ENCODE measurements at places on chromosomes 3 and 15.
A peak's percentile ranks its signal among the peaks of the same experiment; 100 is the strongest.

DNA sequence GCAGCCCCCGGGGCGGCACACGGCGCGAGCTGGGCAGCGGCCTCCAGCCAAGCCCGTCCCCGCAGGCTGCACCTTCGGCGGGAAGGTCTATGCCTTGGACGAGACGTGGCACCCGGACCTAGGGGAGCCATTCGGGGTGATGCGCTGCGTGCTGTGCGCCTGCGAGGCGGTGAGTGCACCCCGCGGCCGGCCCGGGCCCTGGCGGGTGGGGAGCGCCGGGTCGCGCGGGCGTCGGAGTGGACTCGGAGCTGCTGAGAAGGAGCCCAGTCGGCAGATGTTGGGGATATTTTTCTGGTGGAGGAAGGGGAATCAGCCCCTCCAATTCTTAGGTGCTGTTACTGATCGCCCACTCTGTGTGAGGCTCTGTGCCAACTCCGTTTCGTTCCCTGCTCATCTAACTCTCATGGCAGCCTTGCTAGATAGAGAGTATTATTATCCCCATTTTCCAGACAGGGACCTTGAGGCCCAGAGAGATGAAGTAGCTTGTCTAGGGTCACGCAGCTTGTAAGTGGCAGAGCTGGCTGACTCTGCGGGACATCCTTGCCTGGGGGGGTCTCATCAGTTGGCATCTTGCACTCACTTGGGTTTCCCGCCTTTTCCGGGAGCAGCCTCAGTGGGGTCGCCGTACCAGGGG is 890 bp downstream of the CHRD start:
- DNase-seq: peak; percentile 65

DNA sequence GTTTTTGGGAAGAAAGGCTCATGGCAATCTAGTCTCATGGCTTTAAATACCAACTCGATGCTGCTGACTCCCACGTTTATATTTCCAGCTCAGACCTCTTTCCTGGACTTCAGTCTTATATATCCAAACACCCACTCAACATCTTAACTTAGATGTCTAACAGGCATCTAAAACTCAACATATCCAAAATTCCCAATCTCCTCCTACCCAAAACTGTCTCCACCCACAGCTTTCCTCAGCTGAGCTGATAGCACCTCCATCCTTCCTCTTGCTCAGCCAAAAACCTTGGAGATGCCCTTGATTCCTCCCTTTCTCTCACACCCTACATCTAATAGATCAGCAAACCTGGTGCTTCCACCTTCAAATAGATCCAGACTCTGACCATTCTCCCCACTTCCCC is 202.5 kb downstream of the TLE3 start:
- no peak for DNase-seq

DNA sequence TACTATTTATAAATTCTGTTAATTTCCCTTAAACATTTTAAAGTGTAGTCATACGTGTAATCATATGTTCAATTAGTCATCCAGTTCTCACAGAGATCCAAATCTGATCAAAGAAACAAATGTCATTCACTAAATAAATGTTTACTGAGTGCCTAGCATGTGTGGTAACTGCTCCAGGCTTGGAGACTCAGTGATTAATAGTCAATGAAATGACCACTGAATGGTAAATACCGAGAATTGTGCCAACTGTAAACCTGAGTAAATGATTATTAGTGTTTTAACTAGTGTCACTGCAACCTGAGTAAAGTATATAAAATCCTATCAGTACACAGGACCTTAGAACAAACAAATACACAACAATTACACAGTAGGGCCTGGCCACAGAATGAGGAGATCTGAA is 52.3 kb downstream of the SH3GL3 start:
- DNase-seq: no peak

GRCh38 chr3:10726787-10727186 is 89.2 kb upstream of the SLC6A11 start:
- DNase-seq: no peak

DNA sequence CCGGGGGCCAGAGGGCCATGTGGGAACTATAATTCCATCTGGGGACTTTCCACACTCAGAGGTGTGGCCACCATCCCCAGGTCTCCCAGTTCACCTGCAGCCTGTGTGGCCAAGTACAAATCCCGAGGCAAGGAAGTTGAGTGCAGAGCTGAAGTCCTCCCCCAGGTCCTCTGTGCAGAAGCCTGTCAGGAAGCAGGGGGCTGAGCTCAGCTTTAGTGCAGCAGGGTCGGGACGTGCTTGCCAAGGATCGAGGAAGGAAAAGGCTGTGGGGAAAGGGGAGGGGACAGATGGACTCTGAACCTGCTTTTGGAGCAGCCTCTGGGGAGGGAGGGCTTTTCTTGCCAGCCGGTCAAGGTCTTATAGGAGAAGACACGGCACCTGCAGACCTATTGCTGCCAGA is 67.7 kb downstream of the CHRNA7 start:
- no peak for DNase-seq

DNA sequence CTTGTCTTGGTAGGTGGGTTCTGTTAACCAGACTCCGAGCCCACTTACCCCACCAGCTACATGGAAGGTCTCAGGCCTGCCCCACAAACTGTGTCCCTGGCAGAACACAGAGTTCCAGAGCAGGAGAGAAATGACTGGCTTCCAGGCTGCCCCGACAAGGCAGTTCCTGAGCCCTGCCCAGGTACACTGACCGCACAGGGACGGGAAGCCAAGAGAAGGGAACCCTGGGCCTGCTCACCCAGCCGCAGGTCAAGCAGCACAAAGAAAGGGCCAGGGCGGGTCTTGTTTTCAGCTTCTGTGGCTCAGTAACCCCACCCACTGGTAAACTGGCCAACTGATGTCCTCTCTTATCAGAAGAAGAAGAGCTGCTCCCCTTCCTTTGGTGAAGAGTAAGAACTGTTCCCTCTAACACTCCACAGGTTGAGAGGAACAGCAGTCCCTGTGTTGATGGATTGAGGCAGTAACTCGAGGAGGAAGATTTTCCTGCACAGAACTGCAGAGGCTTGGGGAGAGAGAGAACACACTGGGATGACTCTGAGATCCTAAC is 68.4 kb downstream of the CRTC3 start:
- DNase-seq: peak; percentile 71

DNA sequence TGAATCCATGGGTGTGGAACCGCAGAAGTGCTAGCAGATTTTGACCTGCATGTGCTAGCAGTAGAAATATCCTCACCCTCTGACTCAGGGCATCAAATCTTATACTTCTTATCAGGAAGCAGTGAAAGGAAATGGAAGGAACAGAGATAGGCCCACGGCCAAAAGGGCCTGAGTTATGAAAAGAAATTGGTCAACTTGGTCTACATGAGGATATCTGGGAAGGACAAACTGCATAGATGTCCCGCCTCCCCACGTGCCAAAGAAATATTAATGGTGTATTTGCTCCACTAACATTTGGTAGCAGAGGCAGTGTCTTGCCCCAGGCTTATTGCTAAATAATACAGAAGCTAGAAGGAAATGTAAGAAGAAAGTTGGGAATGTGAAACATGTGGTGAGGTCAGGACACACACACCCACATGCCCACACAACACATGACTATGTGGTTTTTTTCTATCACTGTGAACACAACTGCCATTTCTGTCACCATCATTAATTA is 93.6 kb upstream of the COL8A1 start:
- no peak for DNase-seq

DNA sequence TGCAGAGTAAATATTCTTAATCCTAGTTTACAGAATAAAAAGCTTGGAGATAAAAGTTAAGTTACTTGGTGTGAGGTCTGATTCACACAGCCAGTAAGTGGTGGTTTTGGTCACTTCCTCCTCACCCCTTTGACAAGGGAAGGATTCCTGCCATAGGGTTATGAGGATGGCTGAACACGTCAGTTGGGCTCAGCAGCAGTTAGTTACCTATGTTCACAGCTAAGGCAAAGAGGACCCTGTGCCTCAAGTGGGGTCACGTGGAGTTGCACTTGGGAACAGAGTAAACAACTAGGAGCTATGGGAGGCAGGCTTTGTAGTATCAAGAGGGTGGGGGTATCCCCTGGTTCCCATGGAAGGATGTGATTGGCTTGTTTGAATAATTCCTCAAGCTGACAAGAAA is 232.2 kb downstream of the UBE2E2 start:
- no peak for DNase-seq

DNA sequence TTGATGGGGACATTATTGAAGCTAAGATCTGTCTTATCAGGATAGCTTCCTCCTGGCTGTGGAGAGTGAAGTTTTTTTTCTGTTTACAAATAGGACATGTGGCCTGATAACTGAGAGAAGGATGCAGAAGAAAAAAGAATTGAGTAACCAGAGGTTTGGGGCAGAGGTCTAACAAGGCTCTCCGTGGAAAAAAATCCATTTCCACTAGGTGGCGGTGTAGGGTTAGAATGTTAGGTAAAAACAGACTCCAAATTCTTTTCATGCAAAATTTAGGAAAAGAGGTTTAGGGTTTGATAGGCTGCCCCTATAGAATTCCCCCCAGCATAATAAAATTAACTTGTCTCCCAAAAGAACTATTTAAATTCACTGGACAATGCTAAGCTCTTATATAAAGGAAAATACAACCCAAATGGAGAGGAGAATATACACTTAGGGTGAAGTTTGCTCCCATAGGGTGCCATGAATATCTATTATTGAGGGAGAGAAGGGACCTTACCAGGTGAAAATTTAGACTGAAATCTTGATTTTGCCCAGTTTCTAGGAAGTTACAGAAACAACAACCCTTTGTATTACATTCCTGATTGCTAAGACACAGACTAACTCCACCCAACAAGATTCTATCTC is 1560.4 kb downstream of the OTOL1 start:
- peak; percentile 41 for DNase-seq

GRCh38 chr3:30069056-30069455 is 537.3 kb upstream of the TGFBR2 start:
- DNase-seq: no peak

GRCh38 chr3:134374105-134374790 is at the start of gene AMOTL2:
Gene AMOTL2 (minus strand): TSS chr3:134374447. CDS start chr3:134371433, 3,014 bp downstream.
- peak; percentile 72 for DNase-seq

DNA sequence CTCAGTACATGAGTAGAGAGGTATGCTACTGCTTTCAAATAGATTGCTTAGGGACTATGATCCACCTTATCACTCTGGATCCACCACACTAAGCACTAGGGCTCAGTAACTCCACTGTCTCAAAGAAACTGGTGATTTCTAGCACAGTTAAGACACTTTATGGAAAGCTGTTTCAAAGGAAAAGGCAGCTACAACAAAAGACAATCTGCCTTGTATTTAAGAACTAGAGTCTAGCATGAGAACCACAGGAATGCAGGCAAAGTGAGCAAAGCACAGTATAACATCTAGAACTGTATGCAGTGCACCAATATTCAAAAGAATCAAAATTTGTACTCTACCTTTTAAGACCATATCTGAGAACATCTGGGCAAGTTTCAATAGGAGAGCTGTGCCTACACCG is 17.9 kb downstream of the TFRC start:
- DNase-seq: no peak

DNA sequence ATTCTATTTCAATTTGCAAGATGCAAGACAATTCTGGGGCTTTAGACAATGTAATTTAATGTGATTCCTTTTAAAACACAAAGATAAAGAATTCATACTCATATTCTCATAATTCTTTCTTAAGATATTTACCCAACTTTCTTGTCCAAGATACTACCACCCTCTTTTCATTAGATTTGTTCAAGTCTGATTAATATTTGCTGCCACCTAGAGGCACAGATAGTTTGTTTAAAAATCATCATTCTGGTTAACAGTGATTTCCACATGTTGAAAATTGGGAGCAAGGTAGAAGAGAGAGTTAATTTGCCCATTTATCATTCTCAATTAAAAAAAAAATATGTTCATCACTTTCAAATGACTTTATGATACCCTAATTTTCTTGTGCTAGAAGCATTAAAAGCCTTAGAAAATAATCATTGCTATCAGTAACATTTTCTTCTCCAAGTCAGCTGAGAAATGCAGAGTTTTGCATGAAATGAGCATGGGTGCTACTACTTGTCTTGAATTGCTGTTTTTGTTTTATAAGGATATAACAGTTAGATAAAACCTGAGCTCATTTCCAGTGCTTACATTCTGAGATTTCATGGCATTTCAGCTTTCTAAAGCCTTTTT is 11.6 kb downstream of the TAMM41 start:
- DNase-seq: peak; percentile 21

DNA sequence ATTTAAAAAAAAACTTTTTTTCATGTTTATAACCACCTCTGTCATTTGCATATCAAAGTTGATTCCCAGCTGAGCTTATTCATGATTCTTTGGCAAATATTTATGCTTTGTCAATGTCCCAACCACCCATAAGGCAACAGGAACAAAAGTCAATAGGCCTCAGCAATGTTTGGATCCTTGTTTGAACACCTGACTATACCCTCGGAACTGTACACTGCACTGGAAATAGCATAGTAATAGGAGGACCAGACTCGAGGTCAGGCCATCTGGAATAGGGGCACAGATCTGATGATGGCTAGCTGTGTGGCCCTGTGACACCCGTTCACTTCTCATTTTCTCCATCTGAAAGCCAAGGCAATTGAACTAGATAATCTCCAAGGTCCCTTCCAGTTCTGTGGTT is 301.7 kb upstream of the ATP11B start:
- DNase-seq: no peak

- no peak for DNase-seq
These were observed 48.5 kb upstream of the BCHE start for GRCh38 chr3:165885558-165886270.

GRCh38 chr3:156615592-156616173 is 58.7 kb upstream of the TIPARP start:
- DNase-seq: no peak

- peak; percentile 89 for DNase-seq
These were observed 8.1 kb downstream of the PPM1M start for GRCh38 chr3:52253314-52254304.

- DNase-seq: no peak
These were observed 67.1 kb downstream of the GRM7 start for GRCh38 chr3:6928064-6928463.

DNA sequence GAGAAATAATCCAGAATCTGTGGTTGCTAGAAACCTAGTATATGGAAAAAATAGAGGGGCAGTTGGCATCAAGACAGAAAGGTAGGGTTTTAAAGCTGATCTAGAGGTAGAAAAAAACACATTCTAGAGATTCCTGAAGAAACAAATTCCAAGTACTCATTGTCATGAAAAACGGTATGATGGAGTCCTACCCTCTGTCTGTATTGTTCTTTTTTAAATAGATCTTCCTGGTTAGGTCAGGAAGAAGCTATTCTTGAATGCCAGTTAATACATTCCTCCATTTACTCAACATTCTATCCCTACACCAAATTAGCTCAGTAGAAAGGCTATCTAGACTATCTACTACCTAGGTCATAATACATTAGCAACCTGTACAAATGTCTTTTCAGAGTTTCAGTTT is 364.7 kb downstream of the FHIT start:
- no peak for DNase-seq

All from GM13977 (cell line).